Tibial nerve (tissue), 4 donors: ENCODE measurements at places on chromosomes 4 and X.

GRCh38 chr4:174316546-174316945 is 32.8 kb downstream of the CEP44 start:
- DNase-seq, result no peak

DNA sequence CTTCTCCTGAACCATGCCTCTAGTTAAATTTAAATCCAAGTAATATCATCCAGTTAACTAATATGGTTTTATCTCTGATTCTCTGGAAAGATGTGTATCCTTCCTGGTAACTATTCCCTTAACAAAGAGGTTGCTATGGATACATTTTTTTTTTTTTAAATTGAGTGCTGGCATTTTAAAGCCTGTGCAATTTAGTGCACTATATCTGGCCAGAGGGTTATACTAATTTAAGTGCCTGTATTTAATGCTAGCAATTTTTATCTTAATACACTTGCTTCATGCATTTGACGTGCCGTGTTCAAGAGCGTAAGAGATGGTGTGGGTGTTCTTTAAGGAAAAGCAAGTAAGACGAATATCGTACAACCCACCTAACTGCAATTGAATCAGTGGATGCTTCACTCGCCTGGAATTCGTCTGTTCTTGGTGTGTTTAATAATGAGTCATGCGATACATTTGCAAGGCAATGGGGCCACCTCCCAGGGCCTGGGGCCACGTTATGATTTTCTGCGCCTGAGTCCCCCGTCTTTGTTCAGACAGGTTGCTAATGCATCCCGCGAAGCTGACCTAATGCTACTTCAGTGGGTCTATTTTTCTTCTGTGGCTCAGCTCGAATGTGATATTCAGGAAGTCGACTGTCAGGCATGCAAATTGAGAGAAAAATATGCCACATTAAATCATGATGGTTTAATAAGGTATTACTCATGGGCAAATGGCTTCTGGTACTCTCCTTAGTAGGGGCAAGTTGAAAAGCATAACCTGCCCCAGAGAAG is 14.2 kb upstream of the MID1 start:
- no peak for DNase-seq

GRCh38 chr4:8182858-8183725 is 16.0 kb upstream of the SH3TC1 start:
- peak; percentile 87 for DNase-seq

- DNase-seq, result no peak
Observed at GRCh38 chr4:126725906-126726305, 906.9 kb upstream of the INTU start.

GRCh38 chr4:13248621-13249298 is 235.4 kb downstream of the RAB28 start:
- no peak for DNase-seq

DNA sequence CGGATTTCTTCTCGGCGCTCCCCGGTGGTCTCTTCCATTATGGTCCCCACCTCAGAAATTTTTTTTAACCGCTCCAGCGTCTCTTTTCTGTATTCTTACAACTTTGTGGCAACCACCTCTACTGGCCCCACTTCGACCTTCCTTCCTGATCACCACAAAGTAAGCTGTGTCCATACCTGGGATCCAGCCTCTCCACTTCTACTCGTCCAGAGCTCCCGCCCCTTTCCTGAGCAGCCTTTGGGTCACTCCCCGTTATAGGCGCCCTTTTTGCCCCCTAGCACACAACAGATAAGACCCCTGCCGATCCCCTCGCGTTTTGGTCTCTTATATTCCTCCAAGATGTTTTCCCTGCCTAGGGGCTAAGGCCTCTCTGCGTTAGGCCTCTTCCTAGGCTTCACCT is 557 bp downstream of the PIGG start:
- no peak for DNase-seq

- no peak for DNase-seq
Observed at GRCh38 chr4:20378181-20378580, 126.5 kb downstream of the SLIT2 start.

- DNase-seq, result no peak
Observed at GRCh38 chrX:73126240-73126639, 46.9 kb upstream of the PABPC1L2A start.

DNA sequence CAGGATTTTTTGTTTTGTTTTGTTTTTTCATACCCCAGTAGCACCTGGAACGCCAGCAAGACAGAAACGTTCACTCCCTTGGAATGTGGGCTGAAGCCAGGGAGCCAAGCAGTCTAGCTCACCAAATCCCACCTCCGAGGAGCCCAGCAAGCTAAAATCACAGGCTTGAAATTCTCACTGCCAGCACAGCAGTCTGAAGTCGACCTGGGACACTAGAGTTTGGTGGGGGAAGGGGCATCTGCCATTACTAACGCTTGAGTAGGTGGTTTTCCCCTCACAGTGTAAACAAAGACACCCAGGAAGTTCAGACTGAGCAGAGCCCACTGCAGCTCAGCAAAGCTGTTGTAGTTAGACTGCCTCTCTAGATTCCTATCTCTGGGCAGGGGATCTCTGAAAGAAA is 99.6 kb upstream of the FGF16 start:
- DNase-seq, result no peak

- no peak for DNase-seq
Observed at GRCh38 chr4:19596342-19596741, 655.4 kb upstream of the SLIT2 start.

- no peak for DNase-seq
Observed at GRCh38 chrX:136899221-136899620, 18.7 kb upstream of the RBMX start.

DNA sequence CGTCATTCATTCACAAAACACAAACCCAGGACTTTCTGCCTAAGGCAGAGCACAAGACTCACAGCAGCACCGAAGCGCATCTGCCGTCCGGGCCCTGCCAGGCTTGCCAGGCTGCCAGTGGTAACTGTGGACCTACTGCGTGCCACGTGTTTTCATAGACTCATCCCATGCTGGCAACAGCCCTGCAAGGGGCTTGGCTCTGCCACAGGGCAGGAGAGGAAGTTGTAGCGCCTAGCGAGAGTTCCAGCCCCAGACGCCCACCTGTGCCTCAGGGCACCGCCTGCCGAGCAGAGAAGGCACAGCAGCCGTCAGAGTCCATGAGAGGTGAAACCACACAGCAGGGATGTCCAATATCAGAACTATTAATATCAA is 18.9 kb upstream of the MRFAP1 start:
- DNase-seq, result no peak

DNA sequence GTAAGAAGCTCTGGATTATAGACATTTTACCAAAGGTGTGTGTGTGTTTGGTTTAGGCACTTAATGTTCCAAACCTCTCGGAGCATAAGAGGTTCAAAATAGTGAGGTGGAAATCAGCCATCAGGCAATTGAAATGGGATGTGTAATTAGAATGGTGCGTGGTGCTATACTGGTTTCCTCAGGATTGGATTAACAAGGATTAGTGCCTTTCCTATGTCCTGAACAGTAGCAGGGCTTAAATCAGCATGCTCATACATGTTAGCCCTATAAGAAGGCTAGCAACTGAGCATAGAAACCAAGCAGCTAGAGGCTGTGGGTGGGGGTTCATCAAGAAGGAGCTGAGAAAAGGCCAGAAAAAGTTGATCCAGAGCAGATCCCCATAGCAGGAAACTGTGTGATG is 256.8 kb upstream of the CXXC4 start:
- DNase-seq, result no peak

- DNase-seq, result no peak
Observed at GRCh38 chr4:25884031-25884782, 21.4 kb upstream of the SEL1L3 start.

DNA sequence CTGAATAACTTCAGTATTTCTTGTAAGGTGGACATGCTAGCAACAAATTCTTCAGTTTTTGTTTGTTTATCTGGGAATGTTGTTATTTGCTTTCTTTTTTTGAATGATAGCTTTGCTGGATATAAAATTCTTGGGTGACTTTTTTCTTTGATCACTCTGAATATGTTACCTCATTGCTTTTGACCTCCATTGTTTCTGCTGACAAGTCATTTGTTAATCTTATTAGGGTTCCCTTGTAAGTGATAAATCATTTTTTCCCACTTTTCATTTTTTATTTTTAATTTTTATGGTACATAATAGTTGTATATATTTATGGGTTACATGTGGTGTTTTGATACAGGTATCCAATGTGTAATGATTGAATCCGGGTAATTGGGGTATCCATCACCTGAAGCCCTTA is 6.7 kb upstream of the RAB39B start:
- DNase-seq, result no peak

DNA sequence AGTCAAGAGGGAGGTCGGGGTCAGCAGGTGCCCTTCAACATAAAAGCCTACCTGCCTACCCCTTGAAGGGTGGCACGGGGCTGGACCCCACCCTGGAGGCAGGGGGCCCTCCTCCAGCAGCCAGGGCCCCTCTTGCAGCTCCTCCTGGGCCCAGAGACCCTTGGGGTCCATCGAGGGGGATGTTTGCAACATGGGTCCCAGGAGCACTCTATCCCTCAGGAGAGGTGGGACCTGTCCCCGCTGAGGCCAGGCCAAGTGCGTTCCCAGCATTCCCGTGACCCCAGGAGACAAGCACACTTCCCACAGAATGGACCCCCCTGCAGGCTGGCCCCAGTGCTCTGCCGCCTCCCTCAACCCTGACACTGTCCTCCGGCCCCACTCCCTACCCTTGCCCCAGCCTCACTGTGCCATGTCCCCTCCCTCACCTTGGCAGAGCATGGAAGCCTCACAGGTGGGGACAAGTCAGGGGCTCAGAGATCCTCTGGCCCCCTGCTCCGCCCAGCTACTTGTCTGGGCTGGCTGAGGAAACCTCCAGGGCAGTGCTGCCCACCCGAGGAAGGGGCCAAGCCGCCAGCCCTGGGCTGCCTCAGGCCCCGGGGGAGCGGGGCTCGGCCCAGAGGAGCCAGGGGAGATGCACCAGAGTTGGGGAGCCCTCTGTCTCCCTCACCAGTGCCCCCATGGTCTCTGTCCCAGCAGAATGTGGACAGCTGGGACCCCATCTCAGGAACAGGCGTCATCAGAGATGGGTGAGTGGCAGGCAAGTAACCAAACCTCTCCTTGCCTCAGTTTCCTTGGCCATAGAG is 2.2 kb downstream of the MXD4 start:
- peak; percentile 9 for DNase-seq

DNA sequence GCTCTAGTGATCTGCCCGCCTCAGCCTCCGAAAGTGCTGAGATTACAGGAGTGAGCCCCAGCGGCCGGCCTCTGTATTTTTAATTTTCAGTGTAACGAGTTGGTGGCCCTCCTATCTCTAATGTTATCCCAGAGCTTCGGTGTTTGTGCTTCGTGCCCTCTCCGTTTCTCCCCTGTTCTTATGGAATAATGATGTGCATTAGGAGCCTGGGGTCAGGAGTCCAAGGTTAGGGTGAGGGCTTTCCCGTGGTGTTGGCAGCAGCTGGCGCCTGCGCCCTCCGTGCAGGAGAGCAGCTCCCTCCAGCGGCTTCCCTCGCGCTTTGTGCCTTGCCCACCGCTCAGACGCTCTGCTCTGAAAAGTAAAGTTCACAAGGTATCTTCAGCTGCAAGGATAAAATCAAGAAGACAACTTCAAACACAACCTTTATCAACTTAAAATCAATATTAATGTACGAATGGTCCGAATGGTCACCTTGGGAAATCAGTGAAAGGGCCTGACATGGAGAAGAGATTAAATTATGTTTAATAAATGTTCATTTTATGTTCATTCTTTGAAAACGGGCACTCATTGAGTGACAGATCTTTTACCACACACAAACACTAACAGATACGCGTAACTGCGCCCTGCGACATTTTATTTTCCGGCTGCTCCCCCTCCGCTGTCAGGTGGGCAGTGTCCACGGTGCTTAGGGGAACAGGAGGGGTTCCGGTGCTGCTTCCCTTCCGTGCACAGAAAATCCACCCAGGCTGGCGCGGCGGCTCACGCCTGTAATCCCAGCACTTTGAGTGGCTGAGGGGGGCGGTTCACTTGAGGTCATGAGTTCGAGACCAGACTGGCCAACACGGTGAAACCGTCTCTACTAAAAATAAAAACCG is 62.4 kb downstream of the TRAPPC11 start:
- DNase-seq, result no peak

DNA sequence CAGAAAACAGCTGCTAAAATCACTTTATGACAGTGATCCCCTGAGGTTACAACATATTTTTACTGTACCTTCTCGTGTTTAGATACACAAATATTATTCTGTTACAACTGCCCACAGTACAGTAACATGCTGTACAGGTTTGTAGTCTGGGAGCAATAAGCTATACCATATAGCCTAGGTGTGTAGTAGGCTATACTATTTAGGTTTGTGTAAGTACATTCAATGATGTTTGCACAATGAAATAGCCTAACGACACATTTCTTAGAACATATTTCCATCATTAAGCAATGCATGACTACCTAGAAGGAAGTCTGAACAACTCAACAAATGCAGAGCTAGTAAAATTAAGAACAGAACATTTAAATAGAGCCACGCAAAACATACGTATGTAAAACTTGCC is 112.7 kb downstream of the ZAR1 start:
- DNase-seq, result no peak

DNA sequence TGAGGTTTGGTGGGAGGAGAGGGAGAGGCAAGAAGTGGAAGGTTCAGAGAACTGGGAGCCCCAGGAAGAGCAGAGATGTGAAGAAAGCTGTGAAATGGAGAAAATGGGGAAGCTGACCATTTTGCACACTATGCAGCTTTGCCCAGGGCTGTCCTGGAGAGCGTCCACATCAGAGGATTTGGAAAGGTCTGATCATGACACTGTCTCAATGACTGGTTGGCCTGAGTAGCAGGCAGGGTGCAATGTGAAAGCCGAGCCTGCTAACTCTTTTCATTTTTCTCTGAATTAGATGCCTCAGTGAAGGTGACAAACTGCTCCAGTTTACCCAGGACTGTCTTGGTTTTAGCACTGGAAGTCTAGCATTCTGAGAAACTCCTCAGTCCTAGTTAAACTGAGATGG is 330.1 kb upstream of the RPS6KA3 start:
- DNase-seq, result no peak

DNA sequence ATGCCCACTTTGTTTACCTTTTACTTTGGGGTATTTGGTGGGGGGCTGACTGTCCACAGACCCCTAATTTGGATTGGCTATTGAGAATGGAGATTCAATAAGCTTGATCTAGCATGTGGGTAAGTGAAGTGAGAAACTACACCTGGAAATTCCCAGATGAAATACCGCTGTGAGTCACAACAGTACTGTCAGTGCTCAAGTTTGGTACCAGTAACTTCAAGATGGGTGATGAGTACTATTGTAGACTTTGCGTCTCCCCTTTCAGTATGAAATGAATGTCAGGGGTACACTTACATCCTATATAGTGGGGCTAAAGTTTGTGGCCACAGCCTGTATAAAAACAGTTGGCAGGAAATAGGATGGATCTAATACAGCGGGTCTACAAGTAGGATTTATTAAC is 33.3 kb downstream of the HMGN5 start:
- DNase-seq, result no peak

DNA sequence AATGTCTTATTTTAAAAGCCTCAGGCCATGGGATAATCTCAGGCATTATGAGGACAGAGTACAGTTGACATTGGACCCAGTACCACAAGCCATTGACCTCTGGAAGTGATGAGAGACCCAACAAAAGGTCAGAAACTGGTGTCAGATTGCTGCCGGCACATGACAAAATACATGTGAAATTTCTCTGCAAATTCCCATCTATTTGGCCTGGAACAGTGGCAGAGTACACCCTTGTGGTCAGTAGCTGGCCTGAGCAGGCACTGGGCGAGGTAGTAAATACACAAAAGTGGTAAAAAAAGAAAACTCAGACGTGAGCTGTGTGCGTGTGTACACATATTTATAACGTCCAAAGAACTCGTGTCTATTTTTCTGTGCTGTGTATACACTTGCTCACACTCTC is 155.5 kb downstream of the DHX15 start:
- DNase-seq, result no peak

- DNase-seq, result no peak
Observed at GRCh38 chrX:134718966-134719317, 60.7 kb upstream of the PLAC1 start.
